ENCODE measurements at places on chromosomes 12 and 14.

GRCh38 chr12:54383041-54383609, 1.4 kb downstream of the ZNF385A start:
- DNase-seq: no peak

DNA sequence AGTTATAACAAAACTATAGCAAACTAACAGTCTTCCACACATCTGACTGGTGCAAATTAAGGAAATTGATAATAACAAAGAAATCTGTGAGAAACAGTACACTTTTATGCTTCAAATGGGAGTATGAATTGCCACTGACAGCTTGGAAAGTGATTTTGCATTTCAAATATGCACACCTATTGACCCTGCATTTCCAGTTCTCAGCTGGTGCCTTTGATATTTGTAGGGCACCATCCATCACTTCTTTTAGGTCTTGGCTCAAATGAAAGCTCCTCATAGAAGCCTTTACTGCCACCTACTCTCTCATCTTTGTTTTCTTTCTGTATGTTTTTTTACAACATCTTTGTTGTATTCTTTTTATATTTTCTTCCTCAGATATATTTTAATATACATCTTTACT, 125.1 kb downstream of the ST8SIA1 start:
- DNase-seq: no peak

GRCh38 chr14:53608369-53608768, 348.3 kb downstream of the BMP4 start:
- DNase-seq: no peak

DNA sequence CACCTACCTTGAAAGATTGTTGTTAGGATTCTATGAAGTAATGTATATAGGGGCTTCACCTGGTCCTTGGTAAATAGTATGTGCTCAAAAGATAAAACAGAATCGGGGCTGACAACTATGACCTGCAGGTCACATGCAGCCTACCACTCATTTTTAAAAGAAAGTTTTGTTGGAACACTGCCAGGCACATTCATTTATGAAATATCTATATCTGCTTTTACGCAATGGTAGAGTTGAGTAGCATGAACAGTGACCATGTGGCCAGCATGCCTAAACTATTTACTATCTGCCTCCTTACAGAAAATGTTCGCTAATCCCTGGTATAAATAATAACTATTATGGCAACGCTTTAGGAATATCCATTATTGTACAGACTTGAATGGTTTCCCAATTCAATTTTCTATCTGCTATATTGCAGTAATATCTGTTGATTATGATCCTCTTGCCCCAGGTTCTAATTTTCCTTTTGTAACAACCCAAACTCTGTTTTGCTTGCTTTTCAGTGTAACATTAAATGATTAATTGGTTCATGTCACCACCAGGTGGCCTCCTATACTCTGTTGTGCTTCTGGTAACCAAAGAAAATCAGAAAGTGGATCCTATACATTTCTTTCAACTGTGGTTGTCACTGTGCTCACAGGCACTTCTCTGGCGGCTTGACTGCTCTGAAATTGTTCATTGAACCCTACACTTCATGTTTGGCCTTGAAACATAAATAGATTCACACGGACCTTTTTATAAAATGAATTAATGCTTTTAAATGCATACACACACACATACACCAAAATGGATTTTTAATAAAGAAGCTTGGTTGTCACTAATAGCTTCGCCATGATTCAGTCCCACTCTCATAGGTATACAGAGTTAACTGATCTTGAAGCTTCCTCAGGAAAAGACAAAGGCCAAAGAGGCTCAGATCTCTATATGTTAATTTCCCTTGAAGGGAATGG, 227.7 kb upstream of the NPAS3 start:
- no peak for DNase-seq

- no peak for DNase-seq
Observed at GRCh38 chr14:44657203-44657602, 150.1 kb upstream of the FSCB start.

GRCh38 chr12:95740751-95741150, 49.8 kb downstream of the NTN4 start:
- DNase-seq: no peak

DNA sequence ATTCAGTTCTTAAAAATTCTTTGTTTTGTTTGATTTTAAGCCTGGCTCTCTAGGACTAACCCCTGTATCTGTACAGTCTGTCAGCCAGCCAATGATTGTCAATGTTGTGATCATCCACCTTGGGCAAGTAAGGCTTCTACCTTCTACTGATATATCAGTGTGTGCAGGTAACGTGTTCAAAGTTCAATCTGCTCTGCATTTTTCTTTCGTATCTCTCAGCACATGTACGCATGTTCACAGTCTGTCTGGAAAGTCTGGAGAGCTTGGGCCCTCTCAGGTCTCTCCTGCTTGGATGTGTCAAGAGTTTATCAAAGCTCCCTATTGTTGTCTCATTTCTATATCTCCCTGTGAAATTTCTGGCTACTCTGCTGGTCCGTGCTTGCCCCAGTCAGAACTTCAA, 138.6 kb upstream of the VRK1 start:
- DNase-seq: no peak

DNA sequence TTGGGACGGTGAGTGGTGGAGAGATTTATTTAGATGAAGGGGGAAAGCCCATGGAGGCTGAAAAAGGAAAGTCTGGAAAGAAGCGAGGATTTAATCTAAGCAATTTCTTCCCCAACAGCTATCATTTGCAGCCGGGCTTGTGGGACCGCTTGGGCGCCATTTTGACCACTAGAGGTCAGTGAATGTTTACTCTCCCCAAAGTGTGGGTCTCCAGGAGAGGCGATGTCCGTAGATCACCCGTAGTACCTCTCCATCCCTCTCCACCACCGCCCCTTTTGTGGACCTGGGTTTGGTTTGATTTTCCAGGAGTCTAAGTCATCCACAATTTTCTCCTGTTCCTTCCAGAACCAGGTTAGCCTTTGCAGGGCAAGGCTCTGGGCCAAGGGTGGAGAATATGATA, 91.2 kb upstream of the PARP11 start:
- DNase-seq: no peak

DNA sequence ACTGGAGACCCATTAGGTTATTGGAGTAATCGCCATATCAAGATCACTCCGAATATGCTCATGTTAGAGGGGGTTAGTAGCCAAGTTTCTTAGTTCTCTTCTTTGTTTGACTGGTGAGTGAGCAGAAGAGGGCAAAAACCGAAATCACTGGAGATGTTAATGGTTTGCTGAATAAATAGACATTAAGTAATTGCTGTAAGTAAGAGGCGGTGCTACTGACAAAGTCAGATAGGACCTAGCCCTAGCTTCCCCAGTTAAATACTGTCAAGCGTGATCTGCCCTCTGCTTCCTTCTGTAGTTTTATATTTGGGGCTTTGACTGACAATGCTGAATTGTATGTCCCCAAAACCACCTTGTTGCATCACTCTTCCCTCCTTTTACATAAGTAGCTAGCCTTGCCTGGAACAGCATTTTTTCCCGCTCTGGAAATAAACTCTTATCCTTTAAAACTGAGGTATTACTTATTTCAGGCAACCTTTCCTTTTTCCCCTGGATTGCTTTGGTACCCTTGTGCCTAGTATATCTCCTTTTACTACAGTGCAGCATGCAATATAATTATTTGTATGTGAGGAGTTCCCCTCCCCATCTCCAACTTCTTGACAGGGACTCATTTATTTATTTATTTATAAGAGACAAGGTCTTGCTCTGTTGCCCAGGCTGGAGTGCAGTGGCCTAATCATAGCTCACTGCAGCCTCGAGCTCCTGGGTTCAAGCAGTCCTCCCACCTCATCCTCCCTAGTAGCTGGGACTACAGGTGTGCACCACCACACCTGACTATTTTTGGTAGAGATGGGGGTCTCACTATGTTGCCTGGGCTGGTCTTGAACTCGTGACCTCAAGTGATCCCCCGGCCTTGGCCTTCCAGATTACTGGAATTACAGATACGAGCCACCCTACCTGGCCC, 1.4 kb downstream of the SNRPF start:
- no peak for DNase-seq

DNA sequence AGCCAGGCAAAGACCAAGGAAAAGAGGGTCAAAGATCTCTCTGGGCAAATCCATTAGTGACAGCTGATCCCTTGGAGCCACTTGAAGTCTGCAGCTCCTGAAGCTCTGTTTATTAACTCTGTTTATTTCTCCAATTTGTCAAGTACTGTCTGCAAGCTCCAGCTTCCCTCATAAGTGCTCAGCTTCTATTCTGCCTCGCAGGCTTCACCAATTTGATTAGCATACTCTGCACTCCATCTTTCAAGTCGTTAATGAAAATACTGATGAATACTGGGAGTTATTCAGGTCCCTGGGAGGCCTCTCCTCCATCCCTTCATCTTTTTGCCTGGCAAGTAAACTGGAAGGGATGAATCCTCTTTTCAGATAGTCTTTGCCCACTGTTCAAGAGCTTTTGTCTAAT, 54.3 kb downstream of the TTC9 start:
- DNase-seq: no peak

GRCh38 chr12:107397890-107398500, 287.6 kb upstream of the PWP1 start:
- DNase-seq: no peak

DNA sequence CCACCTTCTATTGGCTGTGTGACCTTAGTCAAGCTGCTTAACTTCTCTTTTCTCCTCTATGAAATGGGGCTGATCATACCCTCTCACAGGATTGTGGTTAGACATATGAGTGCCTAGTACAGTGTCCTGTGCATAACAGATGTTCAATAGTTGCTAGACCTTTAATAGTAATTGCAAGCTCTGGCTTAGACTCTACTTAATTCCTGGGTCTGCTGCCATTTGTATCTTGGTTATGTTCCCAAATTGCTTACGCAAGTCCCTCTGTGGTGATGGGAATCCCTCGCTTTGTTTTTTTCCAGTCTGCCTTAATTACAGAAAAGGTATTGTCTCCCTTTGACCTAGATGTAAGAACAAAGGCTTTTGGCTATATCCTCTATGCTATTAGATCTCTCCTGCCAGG, 15.1 kb downstream of the SUDS3 start:
- DNase-seq: no peak

DNA sequence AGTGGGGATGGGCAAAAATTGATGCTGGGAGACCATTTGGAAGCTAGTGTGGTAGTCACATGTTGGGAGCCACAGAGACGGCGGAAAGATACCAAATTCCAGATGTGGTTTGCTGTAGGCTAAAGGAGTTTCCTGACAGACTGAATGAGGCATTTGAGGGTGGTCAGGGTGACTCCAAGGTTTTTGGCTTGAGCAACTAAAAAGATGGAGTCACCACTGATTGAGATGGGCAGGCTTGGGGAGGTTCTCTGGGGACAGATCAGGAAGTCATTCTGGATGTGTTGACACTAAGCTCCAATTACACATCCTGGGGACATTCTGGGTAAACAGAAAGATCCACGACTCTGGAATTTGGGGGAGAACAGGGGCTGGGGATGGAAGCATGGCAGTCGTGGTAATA, 15.5 kb upstream of the SERPINA9 start:
- no peak for DNase-seq

GRCh38 chr12:43052441-43052840, 462.9 kb upstream of the PRICKLE1 start:
- DNase-seq: no peak

- DNase-seq: no peak
Observed at GRCh38 chr14:74400919-74401503, 25.0 kb downstream of the SYNDIG1L start.

DNA sequence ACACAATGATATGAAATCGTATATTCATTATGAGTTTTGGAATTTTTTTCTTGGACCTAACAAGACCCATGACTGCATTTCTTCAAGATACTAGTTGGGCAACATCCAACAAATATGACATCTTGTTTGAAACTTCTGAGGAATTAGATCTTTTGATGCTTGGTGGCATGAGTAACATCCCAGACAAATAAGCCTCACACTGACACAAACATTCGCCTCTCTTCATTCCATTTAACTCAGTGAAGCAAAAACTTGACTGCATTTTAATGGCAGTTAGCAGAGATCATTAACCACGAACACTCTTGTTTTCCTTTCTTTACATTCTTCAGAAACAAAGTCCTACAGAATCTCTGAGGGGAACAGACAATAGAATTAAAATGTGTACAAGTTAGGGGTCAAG, 758.3 kb downstream of the C12orf50 start:
- DNase-seq: no peak

DNA sequence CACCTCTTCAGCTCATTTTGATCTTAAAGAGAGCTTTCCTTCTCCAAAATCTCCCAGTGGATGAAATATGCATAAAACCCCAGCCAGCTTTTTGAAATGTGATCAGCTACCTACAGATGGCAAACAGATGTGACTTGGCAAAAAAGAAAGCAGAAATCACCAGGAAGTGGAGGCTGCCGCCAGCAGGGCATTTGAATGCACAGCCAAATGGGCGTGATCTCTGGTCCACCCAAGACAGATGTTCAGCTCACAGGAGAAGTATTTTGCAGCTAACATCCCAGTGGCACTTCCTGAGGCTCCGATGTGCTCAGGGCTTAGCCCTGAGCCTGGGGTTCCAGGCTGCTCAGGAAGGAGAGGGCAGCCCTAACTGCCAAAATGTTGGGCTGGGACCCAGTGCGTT, 78.3 kb downstream of the LGMN start:
- DNase-seq: no peak

DNA sequence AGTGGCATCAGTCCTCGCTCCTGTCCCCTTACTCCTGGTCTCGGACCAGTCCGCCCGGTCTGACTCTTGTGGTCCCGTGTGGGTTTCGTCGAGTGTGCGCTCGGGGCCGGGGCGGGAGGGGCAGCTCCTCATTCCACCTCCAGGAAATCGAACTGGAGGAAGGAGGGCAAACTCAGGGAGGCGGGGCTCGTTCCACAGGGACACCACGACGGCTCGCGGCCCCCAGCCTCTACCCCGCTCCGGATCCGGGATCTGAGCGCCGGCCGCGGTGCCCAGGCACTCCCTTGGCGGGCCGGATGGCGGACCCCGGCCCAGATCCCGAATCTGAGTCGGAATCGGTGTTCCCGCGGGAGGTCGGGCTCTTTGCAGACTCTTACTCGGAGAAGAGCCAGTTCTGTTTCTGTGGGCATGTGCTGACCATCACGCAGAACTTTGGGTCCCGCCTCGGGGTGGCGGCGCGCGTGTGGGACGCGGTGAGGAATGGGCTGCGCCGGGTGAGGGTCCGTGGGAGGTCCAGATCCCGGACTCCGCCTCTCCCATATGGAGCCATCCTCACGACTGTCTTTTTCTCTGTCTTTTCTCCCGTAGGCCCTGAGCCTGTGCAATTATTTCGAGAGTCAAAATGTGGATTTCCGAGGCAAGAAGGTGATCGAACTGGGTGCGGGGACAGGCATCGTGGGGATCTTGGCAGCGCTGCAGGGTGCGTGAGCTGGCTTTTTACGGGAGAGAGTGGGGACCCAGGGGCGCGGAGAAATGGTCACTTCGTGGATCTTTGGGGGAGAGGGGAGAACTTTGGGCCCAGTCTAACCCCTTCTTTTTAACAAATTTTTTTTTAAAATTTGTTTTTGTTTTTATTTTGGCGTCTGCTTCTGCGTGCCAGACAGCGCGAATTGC, at the start of gene EEF1AKMT3:
TSS of gene EEF1AKMT3 (plus strand) at position 186 of the 894 bp plus-strand sequence. CDS start at position 297, 111 bp downstream.
- DNase-seq: no peak

DNA sequence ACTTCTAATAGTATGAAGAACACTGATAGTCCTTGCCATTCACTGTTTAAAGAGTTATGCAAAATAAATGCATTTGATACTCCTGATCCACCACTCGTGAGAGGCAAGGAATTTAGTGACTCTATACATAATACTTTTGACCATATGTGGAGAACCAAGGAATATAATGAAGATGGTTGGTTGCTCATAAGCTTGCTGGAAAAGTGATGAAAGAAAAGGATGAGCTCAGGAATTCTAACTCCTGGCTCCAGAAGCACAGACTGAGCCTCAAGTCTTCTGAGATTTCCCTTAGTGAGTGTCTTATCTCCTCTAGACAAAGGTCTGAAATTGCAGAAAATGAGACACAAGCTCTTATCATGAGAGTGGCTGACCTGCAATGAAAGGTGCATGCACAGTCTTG, 57.1 kb upstream of the KRAS start:
- no peak for DNase-seq

All from stimulated activated CD4-positive, alpha-beta T cell treated with anti-CD3 and anti-CD28 coated beads, Interleukin-1b, Interleukin-23, amount 100 ng/mL, for 1 hour (primary cell).